ENCODE measurements at places on chromosomes 3 and 15.

DNA sequence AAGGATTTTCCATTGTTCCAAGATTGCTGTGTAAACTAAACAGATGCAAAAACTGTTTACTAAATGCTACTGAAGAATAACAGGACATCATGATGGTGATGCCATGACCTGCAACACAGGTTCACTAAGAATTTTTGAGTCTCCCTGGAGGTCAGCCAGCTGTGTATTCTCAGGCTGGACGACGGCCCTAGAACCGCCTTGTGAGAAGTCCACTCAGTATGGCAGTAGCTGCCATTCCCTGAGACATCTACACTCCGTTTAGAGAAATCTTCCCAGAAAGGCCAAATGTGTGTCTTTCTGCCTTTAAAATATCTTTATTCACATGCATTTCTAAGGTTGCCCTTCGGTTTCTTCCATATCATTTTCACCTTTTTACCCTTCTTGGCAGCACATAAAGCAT lies 63.3 kb downstream of the MYO1E start:
- no peak for DNase-seq

- DNase-seq, result no peak
These were observed 2.1 kb downstream of the MAGI1 start for GRCh38 chr3:66036586-66037148.

DNA sequence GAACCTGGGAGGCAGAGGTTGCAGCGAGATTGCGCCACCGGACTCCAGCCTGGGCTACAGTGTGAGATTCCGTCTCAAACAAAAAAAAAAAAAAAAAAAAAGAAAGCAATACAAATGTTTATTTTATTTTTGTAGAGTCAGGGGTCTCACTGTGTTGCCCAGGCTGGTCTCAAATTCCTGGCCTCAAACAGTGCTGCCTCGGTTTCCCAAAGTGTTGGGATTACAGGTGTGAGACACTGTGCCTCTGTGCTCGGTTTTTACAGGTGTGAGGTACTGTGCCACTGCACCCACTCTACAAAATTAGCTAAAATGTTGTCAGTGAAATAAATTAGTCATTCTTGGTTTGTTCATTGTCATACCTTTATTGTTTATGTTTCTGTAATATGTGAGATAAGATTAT lies 5.5 kb downstream of the PIAS1 start:
- DNase-seq, result no peak

GRCh38 chr3:150749255-150749654 lies 13.7 kb downstream of the SIAH2 start:
- no peak for DNase-seq

GRCh38 chr15:93929375-93930094 lies 301.8 kb upstream of the MCTP2 start:
- DNase-seq, result no peak

DNA sequence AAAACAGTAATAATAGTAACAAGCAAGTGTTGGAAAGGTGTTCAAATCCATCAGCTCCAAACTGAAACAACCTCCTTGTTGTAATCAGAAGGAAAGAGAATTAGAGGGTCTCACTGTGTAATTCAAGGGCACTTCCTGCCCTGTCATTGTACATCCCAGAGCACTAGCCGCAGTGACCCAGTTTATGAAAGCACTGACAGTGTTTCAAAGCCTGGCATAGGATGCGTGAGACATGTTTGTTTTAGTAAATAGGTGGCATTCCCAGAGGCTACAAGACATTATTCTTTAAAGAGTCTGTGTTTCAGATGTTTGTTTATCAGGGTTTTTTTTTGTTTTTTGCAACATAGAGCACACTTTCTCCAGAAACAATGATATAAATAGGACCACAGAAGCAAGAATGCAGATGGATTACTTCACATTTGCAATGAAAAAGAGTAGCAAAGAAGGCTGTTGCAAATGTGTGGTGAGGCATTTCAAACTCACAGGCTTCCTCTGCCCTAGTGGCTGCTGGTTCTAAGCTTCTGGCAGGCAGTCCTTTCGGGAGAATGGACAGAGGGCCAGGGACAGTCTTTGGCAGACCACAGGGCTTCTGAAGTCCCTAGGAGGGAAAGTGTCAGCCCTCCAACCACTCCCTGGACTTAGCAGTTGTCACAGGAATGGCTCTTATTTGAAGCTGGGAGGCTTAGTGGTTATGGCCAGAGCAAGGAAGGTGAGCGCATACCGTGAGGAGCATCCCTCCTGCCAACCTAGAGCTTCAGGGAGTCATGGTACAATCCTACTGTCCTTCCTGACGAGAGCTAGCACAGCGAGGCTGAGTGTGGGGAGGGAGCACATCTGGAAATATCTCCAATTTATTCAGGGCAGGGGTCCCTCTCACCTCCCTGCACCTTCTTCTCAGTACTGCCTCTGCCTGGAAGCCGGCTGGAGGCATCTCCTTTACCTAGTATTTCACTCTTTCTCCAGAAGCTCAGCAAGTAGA lies 31.4 kb upstream of the TIPARP start:
- no peak for DNase-seq

GRCh38 chr15:60009124-60009960 lies 5.2 kb downstream of the FOXB1 start:
- DNase-seq, result no peak

DNA sequence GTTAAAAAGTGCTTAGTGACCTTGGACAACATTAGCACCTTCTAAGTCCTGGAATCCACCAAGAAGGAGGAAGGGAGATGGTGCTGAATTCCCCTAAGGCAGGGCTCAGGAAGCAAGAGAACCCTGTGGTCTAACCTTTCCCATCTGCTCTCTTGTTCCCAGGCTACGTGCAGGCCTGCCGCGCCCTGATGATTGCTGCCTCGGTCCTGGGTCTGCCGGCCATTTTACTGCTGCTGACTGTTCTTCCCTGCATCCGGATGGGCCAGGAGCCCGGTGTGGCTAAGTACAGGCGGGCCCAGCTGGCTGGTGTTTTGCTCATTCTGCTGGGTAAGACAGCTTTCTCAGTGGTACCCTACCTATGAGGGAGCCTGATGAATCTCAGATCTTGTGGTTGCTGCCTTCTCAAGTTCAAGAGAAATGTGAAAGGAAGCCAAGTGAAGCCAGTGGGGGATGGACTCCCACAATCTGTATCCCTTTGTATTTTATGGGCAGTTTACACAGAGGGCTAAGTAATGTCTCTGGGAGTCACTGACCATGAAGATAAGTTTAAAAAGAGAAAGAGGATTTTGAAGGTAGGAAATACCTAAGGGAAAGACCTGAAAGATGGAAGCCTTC lies 4.4 kb downstream of the CLDN11 start:
- no peak for DNase-seq

- no peak for DNase-seq
These were observed 114.2 kb downstream of the AGBL1 start for GRCh38 chr15:86193716-86194380.

DNA sequence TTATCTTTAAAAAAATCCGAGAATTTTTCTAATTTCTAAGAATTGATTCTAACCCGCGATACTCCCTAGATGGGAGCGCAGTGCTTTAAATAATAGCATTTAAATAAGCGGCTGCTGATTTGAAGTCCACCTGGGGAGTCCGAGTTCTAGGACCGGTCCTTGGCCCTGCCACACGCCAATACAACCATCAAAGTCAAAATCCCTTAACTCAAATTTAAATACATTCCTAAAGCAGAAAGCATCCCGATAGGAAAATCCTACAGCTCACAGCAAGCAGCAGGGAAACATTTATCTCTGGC lies 508 bp upstream of the ECT2 start:
- no peak for DNase-seq

DNA sequence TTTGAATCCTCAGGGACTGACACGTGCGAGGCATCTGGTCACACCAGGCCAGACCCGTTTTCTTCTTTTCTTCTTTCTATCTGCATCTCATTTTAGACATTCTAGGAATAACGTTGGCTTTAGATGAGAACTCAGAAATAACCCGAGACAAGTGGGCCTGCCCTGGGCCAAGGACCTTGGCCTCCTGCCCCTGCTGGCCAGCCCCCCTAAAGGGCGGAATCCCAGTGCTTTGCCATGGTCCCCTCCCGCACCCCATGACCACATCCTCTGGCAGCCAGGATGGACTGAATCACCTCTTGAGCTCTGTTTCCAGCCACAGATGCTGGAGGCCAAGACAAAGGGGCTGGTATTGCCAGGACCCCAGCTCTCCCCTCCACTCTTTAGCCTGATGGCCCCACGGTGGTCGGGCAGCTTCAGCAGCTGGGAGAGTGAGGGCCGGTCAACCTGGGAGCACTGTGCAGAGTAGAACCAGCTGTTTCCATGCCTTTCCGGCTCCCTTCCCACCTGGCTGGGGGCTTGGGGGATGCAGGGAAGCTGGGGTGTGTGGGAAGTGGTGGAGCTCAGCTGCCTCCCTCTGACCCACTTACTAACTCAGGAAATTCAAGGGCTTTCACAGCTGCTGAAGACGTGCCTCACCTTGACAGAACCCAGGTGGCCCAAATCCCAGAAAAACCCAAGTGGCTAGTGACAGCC lies 190.9 kb downstream of the FAM43A start:
- no peak for DNase-seq

DNA sequence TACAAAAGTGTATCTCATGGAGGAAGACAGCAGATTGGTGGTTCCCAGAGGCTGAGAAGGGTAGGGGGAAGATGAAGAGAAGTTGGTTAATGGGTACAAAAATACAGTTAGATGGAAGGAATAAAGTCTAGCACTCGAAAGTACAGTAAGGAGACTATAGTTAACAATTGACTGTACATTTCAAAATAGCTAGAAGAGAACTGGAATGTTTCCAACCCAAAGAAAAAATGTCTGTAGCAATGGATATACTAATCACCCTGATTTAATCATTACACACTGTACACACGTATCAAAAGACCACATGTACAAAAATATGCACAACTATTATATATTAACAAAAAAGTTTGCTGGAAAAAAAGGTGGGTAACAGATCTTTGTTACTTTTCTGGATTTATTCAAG lies 57.3 kb downstream of the THRB start:
- no peak for DNase-seq

DNA sequence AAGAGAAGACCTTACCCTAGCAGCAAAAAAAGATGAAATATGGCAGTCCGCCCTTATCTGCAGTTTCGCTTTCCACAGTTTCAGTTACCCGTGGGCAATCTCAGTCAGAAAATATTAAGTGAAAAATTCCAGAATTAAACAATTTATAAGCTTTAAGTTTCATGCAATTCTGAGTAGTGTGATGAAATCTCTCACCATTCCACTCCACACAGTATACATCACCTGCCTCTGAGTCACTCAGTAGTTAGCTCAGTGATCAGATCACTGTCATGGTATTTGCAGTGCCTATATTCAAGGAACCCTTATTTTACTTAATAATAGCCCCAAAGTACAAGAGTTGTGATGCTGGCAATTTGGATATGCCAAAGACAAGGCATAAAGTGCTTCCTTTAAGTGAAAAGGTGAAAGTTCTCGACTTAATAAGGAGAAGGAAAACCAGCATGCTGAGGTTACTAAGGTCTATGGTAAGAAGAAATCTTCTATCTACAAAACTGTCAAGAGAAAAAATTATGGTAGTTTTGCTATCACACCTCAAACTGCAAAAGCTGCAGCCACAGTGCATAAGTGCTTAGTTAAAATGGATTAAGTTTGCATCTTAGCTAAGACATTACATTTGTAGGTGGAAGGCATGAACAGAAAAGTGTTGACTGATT lies 48.1 kb downstream of the HSPBAP1 start:
- DNase-seq, result no peak

GRCh38 chr3:48334605-48335004 lies 1.1 kb upstream of the SPINK8 start:
- no peak for DNase-seq

DNA sequence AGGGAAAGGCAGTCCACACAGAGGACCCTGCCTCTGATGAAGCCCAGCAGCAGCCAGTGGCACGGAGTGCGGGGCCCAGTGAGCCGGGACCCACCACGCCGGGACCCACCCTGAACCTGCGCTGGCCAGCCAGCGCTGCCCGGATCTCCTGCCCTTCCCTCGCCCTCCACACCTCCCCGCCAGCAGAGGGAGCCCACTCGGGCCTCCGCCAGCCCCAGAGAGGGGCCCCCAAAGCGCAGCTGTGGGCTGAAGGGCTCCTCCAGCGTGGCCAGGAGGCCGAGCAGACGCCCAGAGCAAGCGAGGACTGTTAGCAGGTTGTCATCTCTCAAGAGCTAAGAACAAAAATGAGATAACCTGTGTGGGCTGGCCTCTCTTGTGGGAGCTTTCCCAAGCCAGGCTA lies 81.3 kb upstream of the ATP10A start:
- DNase-seq, result no peak

DNA sequence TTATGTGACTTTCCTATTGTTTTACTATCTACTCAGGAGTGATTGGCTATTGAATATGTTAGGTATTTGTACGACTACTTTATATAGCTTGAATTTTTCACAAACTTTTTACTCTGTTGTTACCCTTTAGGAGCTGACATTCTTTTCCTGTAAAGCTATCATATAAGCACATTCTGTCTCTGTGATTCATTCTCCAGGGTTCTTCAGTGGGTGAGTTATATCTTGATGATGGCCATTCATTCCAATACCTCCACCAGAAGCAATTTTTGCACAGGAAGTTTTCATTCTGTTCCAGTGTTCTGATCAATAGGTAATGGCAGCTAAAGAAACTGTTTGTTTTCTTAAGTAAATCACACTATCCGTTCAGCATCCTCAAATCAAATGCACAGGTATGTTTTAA lies 10.1 kb upstream of the CAPN3 start:
- no peak for DNase-seq

- DNase-seq, result no peak
These were observed 59.9 kb downstream of the HACD2 start for GRCh38 chr3:123524981-123525380.

DNA sequence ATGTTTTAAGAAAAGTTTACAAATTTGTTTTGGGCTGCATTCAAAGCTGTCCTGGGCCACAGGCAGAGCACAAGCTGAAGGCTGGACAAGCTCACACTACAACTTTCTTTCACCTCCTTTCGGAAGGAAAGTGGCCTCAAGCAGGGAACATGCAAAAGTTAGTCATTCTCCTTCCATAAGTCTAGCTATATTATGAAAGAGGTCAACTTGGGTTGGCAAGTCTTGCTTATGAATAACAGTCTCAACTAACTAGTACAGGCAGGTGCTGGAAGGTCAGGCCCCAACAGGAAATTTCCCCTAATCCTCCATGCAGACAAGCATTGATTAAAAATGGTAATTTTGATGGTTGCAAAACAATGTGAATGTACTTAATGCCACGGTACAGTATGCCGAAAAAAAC lies 69.4 kb downstream of the OSBPL10 start:
- DNase-seq, result no peak

All from hematopoietic multipotent progenitor cell treated with erythropoietin and hydrocortisone succinate and interleukin-3 and kit ligand, for 15 days (in vitro differentiated cells).